NCI-H187 (cell line): ENCODE measurements at places on chromosomes 3 and 15.

GRCh38 chr3:39990532-39990931, 181.1 kb downstream of the MYRIP start:
- no peak for DNase-seq

- DNase-seq = peak; percentile 2
These were observed 896 bp upstream of the KLHL25 start for GRCh38 chr15:85795337-85796305.

GRCh38 chr15:75483961-75484360, 32.5 kb upstream of the SIN3A start:
- DNase-seq = no peak

- DNase-seq = no peak
These were observed 44.5 kb downstream of the OXNAD1 start for GRCh38 chr3:16309558-16309957.

DNA sequence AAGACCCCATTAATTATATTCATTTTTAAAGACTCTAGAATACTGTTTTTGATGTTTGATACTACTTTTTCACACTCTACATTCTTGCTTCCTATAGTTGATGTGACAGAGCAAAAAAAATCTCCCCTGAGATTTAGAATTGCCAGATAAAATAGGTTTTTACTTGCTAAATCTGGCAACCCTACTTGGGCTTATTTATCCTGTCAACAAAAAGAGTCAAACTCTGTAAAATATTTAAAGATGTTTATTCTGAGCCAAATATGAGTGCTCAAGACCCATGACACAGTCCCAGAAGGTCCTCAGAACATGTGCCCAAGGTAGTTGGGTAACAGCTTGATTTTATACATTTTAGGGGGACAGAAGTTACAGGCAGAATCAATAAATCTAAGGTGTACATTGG, 72.3 kb downstream of the DAPK2 start:
- no peak for DNase-seq

DNA sequence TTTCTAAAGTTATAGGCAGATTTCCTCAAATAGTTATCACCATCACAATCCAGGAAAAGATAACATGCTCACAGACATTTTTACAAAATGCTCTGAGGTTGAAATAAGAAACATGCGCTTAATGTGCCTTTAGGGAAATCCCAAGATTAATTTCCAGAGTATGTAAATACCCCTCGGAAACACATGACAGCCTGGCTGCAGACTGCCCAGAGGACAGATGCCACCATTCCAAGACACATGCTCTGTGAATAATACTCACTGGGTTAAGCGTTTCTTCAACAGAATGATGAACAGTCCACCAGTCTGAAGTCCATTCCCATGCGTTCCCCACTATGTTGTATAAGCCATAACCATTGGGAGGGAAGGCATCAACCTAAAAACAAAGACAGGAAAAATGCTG, 56.5 kb downstream of the SUMF1 start:
- no peak for DNase-seq

- no peak for DNase-seq
These were observed 34.9 kb upstream of the CPOX start for GRCh38 chr3:98628317-98628716.
